Mesothelial cell of epicardium (in vitro differentiated cells): ENCODE measurements at places on chromosomes 4 and X.

DNA sequence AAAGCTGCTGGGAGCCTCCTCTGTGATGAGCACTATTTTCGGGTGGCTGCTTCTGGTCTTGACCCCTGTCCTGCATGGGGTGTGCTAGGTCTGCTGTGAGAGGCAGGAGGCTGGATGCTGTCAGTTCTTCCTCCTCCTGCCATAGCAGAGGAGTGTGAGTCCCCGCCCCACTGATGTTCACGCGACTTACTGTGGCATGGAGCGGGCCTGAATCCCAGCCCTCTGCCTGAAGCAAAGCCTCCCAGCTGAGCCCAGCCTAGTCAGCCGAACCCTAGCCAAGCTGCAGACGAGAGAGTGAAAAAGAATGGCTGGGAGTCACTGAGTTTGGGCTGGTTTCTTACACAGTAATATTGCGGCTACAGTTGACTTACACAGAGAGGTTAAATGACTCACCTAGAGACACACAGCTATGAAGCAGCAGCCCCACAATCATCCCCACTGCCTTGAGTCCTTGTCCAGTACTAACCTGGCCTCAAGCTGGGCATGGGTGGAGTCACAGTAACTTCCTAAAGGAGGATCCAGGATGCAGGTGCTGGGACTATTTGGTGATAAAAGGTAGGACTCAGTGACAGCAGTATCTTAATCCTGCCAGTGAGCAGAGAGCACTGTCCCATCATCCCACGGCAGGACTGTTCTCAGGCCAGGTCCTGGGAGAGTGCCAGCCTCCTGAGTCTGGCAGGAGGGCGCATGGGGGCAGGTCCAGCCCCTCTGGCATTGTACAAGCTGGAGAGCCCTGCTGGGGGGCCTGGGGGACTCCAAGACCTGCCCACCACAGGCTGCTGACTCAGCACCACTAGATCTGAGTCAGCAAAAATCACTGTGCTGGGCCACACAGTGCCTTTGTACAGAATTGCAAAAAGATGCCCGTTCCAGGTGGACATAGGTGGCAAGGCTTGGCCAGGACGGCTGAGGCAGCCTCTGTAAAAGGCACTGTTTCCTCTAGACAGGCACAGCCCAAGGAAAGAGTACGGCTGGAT, 60.4 kb upstream of the CRMP1 start:
- H3K4me3 ChIP-seq, result no peak overlapping the region
- DNase-seq, result no peak
- no peaks in the 10 kb centered on the region for H3K36me3 ChIP-seq
- H3K27ac ChIP-seq, result no peak overlapping the region
- H3K4me1 ChIP-seq, result peaks cover 11% of the 10 kb centered on the region

DNA sequence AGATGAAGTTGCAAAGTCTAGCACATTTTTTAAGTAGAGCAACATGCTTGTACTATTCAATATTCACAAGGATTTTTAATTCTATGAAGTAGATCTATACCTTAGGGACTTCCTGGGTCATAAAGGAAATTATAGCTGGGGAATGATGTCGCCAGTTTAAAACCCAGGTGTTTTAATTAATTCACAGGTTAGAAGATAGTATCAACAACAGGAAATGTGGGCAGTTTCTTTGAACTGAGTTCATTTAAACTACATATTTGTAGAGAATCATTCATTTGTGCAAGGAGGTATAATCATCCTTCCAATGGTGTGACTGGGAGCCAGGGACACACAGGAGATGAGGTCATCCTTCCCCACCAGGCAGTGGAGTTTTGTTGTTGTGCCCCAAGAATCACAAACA, 181.3 kb upstream of the KLF3 start:
- H3K36me3 ChIP-seq, result no peaks in the 10 kb centered on the region
- no peaks in the 10 kb centered on the region for H3K4me1 ChIP-seq
- no peak for DNase-seq
- no peak overlapping the region for H3K4me3 ChIP-seq
- peaks cover 2% of the 10 kb centered on the region for H3K27me3 ChIP-seq

DNA sequence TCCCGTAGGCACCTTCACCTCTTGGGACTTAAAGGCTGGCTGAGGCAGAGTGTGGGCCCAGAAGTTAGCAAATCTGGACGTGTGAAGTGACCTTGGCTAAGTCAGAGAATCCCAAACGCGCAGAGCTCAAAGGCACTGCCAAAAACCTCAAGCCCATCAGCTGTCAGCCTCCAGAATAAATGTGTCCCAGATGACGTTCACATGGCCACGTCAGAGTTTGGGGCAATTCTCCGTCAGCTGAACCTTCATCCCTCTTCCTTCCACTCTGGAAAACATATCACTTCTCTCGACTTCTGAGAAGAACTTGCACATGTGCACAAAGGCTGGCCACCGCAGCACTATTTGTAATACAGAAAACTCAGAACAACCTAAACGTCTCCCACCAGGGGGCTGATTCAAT, 35.7 kb upstream of the APLN start:
- H3K4me1 ChIP-seq, result peaks cover 2% of the 10 kb centered on the region
- no peaks in the 10 kb centered on the region for H3K36me3 ChIP-seq

DNA sequence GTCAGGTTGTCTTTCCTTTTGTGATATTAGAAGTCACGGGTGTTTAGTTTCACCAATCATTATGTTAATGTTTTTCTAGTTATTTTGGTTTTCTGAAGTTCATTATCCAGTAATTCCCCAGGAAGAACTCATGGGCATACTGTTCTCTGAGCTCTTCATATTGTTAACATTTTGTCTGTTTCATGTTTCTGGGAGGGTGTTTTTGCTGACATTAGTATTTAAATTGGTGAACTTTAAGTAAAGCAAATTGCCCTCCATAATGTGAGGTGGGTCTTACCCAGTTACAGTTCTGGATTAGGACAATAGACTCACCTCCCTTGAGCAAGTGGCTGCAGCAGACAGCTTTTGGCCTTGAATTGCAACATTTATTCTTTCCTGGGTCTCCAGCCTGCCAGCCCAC, 163.4 kb downstream of the GPAT3 start:
- no peak overlapping the region for H3K4me3 ChIP-seq
- DNase-seq, result no peak
- no peak overlapping the region for H3K27ac ChIP-seq
- H3K36me3 ChIP-seq, result peaks cover 1% of the 10 kb centered on the region
- H3K27me3 ChIP-seq, result no peaks in the 10 kb centered on the region

- H3K4me1 ChIP-seq, result no peaks in the 10 kb centered on the region
- no peak for DNase-seq
These were observed 17.5 kb upstream of the IGSF1 start for GRCh38 chrX:131306601-131307000.

- no peak overlapping the region for H3K4me3 ChIP-seq
- no peak for DNase-seq
- no peaks in the 10 kb centered on the region for H3K27me3 ChIP-seq
- peaks cover 8% of the 10 kb centered on the region for H3K36me3 ChIP-seq
These were observed 54.5 kb upstream of the GPR34 start for GRCh38 chrX:41634284-41634683.

GRCh38 chr4:8297691-8298485, 28.3 kb downstream of the HTRA3 start:
- H3K36me3 ChIP-seq, result peaks cover 21% of the 10 kb centered on the region
- peaks cover 3% of the 10 kb centered on the region for H3K4me1 ChIP-seq
- DNase-seq, result peak; percentile 17
- H3K27ac ChIP-seq, result no peak overlapping the region

- H3K4me1 ChIP-seq, result no peaks in the 10 kb centered on the region
- DNase-seq, result no peak
- H3K27ac ChIP-seq, result no peak overlapping the region
- H3K4me3 ChIP-seq, result no peak overlapping the region
These were observed 978.3 kb upstream of the GRID2 start for GRCh38 chr4:91325495-91325894.

- H3K4me1 ChIP-seq, result no peaks in the 10 kb centered on the region
- H3K27me3 ChIP-seq, result no peaks in the 10 kb centered on the region
- no peak overlapping the region for H3K27ac ChIP-seq
- H3K4me3 ChIP-seq, result no peak overlapping the region
These were observed 18.5 kb downstream of the LRRC66 start for GRCh38 chr4:52001616-52002015.

- H3K4me3 ChIP-seq, result no peak overlapping the region
- H3K4me1 ChIP-seq, result peaks cover 7% of the 10 kb centered on the region
- H3K27me3 ChIP-seq, result no peaks in the 10 kb centered on the region
- H3K36me3 ChIP-seq, result peaks cover 35% of the 10 kb centered on the region
- no peak overlapping the region for H3K27ac ChIP-seq
These were observed 55.4 kb downstream of the GPC3 start for GRCh38 chrX:133929836-133930464.

DNA sequence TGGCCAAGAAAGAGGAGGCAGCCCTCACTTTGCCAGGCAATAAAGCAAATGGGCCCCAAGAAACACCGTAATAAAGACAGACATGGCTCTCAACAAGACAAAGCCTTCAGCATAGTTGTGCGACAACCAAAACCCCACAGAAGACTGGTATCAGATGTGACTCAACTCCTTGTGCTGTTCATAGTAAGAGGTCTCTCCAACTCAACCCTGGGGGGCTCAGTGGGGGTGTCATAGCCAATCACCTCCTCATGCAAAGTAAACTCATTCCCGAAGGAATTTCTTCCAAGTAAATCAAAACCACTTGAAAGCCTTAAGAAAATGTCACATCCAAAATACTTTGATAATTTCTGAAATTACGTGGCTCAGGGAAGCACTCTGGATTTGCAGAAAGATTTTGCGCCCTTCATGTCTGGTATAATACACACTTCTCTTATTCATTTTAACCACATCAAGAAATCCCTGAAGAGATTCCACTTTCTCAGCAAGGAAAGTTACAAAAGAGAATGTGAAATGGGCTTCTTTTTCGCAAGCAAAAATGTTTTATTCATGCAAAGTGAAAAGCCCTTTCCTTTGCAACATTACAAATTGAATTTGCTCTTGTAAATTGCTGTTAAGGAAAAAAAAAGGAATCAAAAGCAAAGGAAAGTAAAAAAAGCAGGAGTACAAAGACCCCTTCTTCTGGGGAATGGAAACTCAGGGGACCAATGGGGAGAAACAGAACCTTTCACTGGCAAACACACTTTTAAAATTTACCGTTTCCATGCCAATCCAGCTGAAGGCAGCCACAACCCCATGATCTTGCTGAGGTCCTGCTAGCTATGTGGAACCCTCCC, 137.4 kb downstream of the NSUN7 start:
- no peaks in the 10 kb centered on the region for H3K27me3 ChIP-seq
- peaks cover 6% of the 10 kb centered on the region for H3K4me1 ChIP-seq
- no peak overlapping the region for H3K4me3 ChIP-seq
- peaks cover 17% of the 10 kb centered on the region for H3K36me3 ChIP-seq

GRCh38 chrX:24846550-24847150, 152.9 kb downstream of the POLA1 start:
- peaks cover 20% of the 10 kb centered on the region for H3K4me1 ChIP-seq
- no peak overlapping the region for H3K4me3 ChIP-seq
- no peaks in the 10 kb centered on the region for H3K27me3 ChIP-seq
- H3K27ac ChIP-seq, result no peak overlapping the region
- no peak for DNase-seq
- H3K36me3 ChIP-seq, result peaks cover 5% of the 10 kb centered on the region

DNA sequence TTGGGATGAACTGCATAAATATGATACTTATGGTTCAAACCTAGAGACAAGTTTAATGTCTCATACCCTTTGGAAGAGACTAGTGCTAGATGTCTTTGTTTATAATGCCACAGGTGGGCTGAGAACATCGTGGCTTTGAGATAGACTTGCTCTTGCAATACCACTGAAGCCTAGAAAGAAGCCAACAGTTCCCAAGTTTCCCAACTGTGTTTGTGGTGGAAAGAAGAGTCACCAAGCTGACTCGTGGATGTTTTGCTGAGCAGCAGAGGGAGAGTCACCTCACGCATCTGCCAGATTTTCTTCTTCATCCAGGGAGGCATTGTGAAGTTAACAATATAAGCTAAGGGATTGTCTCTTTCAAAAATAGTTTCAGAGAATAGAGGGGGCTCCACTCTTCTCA, 1076.2 kb downstream of the C4orf33 start:
- no peaks in the 10 kb centered on the region for H3K36me3 ChIP-seq
- H3K4me3 ChIP-seq, result no peak overlapping the region
- no peak for DNase-seq
- H3K27me3 ChIP-seq, result no peaks in the 10 kb centered on the region
- H3K4me1 ChIP-seq, result no peaks in the 10 kb centered on the region
- no peak overlapping the region for H3K27ac ChIP-seq

GRCh38 chr4:101292901-101293300, 54.4 kb downstream of the PPP3CA start:
- H3K4me1 ChIP-seq, result peaks cover 11% of the 10 kb centered on the region
- H3K27ac ChIP-seq, result no peak overlapping the region
- no peaks in the 10 kb centered on the region for H3K36me3 ChIP-seq
- no peaks in the 10 kb centered on the region for H3K27me3 ChIP-seq
- DNase-seq, result no peak

- no peak overlapping the region for H3K27ac ChIP-seq
- no peak overlapping the region for H3K4me3 ChIP-seq
- H3K27me3 ChIP-seq, result no peaks in the 10 kb centered on the region
- no peak for DNase-seq
These were observed 37.6 kb downstream of the MAGEB5 start for GRCh38 chrX:26253526-26253925.

GRCh38 chr4:13910556-13910955, 283.0 kb upstream of the BOD1L1 start:
- H3K27me3 ChIP-seq, result peaks cover 3% of the 10 kb centered on the region
- H3K36me3 ChIP-seq, result no peaks in the 10 kb centered on the region
- DNase-seq, result no peak
- H3K4me3 ChIP-seq, result no peak overlapping the region
- H3K27ac ChIP-seq, result no peak overlapping the region

DNA sequence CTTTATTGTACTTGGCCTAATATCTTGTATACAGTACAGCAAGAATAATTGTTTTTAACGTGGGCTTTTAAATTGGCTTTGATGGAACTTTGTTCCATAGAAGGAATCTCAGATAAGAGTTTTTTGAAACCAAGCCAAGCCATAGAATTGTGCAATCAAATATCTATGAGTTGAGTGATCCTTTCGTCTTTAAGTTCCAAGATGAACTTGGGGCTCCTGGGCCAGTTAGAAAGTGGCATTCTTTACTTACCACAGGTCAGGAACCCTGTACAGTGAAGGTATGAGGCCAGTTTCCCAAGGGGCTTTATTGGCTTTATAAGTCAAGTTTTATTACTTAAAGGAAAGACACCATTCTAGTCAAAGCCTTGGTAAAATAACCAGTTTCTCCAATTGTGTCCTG, 2104.2 kb downstream of the PCDH7 start:
- peaks cover 6% of the 10 kb centered on the region for H3K36me3 ChIP-seq
- DNase-seq, result no peak
- H3K27me3 ChIP-seq, result no peaks in the 10 kb centered on the region
- no peaks in the 10 kb centered on the region for H3K4me1 ChIP-seq

GRCh38 chr4:88097301-88097700, 61.1 kb downstream of the ABCG2 start:
- no peaks in the 10 kb centered on the region for H3K36me3 ChIP-seq
- H3K27ac ChIP-seq, result no peak overlapping the region
- no peak for DNase-seq
- H3K27me3 ChIP-seq, result no peaks in the 10 kb centered on the region

DNA sequence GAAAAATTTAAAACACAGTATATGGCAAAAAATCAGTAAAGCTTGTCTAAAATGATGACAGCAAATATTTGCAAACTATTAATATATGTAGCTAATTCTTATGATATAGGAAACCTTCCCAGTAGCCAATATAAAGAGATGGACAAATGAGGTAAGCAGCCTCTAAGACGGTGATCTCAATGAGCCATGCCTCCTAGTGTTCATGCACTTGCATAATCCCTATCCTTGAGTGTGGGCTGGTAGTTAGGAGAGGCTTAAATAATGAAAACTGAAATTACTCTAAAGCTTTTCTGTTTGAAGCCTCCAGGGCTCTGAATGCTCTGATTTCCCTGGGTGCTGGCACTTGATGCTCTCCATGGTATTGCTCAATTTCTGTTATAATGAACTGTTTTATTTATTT, 24.6 kb upstream of the ARMCX4 start:
- H3K27me3 ChIP-seq, result no peaks in the 10 kb centered on the region
- H3K27ac ChIP-seq, result no peak overlapping the region
- no peak for DNase-seq
- H3K4me1 ChIP-seq, result no peaks in the 10 kb centered on the region
- H3K4me3 ChIP-seq, result no peak overlapping the region
